ENCODE measurements at places on chromosomes 2 and 18. TPM values are rescaled to one million over a fixed set of nuclear protein-coding genes. Genes with fewer than 3 reads are reported as not detected.
A peak's percentile ranks its signal among the peaks of the same experiment; 100 is the strongest.

CCDC102B gene
- total RNA-seq = 1.0 TPM

DNA sequence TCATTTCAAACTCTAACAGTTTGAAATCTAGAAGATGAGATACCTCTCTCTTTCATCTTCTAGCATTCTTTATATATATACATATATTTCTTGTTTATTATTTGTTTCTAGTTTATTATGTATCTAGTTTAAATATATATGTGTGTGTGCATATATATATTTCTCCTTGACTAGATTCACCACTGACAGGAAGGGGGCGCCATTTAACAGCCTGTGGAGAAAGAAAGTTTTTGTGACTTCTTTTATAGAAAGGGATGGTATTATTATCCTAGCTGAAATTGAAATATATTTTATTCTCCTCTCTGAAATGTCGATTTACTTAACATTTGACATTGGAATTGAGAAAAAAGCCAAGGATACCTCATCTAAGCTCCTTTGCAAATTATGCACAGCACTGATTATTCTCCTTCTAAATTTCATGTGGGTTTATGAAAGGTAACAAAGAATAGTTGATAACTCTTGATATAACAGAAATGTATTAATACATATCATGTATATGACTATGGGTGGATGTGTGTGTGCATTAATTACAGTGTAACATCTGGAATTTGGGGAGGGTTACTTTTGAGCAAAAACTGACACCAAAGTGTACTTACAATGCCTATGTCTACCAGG is 160.7 kb upstream of the NT5C1B start:
- peak; percentile 55 for DNase-seq

- no peak for DNase-seq
These were observed 90.5 kb downstream of the USP40 start for GRCh38 chr2:233476063-233476410.

GRCh38 chr2:172484706-172485105 is 57.3 kb downstream of the ITGA6 start:
- no peak for DNase-seq

GRCh38 chr2:39772086-39772811 is 6.8 kb downstream of the THUMPD2 start:
- peak; percentile 56 for DNase-seq

Measured in G401 (cell line).